ENCODE measurements at places on chromosomes 11 and 22.

GRCh38 chr22:47171441-47172221 lies 409.2 kb downstream of the TBC1D22A start:
- no peak for DNase-seq

GRCh38 chr11:41497974-41498373 lies 38.5 kb upstream of the LRRC4C start:
- DNase-seq = no peak

GRCh38 chr11:36456156-36456555 lies 53.9 kb downstream of the TRAF6 start:
- DNase-seq = no peak

- DNase-seq = no peak
These were observed 1.3 kb downstream of the PACSIN2 start for GRCh38 chr22:43013355-43014315.

- DNase-seq = no peak
These were observed 120.8 kb upstream of the SLC5A12 start for GRCh38 chr11:26842478-26843282.

GRCh38 chr11:134459246-134460061 lies 47.4 kb upstream of the B3GAT1 start:
- no peak for DNase-seq

DNA sequence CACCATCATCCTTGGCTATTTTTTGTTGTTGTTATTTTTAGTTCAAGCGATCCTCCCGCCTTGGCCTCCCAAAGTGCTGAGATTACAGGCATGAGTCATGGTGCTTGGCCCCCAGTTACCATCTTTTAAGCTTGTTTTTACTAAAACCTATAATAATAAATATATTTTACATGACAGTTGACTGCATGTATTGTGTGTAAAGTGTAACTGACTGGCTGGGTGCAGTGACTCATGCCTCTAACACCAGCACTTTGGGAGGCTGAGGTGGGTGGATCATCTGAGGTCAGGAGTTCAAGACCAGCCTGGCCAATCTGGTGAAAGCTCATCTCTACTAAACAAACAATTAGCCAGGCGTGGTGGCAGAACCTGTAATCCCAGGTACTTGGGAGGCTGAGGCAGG lies 386.2 kb downstream of the TENM4 start:
- DNase-seq = no peak

DNA sequence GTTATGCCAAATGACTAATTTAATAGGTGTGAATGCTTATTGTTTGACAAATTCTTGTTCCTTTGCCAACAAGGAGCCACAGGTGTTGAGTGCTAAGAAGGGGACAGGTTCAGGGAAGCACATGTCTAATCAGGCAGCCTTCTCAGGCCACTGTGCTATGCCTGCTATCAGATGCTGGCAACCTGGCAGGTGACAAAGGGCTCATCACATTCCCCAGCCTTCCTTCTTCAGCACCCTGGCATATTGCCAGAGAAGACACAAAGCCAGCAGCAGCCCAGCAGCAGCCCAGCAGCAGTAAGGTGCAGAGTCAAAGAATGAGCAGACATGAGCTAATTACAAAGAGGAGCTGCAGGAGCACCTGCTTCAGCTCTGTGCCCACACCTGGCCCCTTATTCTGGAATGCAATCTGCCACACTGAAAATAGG lies 68.2 kb downstream of the GUCY1A2 start:
- DNase-seq = no peak

GRCh38 chr11:17387811-17388210 lies 648 bp downstream of the KCNJ11 start:
- DNase-seq = no peak

- DNase-seq = no peak
These were observed 64.1 kb downstream of the WNT7B start for GRCh38 chr22:45912910-45913309.

DNA sequence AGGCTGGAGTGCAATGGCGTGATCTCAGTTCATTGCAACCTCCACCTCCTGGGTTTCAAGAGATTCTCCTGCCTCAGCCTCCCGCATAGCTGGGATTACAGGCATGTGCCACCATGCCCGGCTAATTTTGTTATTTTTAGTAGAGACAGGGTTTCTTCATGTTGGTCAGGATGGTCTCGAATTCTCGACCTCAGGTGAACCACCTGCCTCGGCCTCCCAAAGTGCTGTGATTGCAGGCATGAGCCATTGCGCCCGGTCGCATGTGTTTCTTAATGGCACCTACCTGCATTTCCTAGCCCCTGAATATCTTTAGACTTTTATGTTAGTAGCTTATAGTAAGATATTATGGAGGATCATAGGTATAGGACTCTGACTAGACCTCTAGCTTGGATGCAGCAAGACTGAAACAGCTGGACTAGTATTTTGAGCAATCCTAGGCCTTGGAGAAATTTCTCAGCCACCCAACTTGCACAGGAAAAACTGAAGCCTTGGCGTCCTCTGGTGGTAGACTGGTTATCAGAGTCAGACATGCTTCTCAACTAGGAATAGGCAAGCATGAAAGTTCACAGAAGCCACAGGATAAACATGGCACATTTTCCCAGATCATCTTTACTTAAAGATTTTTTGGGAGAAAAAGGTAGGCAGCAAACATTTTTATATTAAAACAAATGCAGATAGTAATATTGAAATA lies 22.7 kb upstream of the C1QTNF4 start:
- no peak for DNase-seq

- DNase-seq = no peak
These were observed 227.2 kb upstream of the ARHGAP20 start for GRCh38 chr11:110939471-110939870.

DNA sequence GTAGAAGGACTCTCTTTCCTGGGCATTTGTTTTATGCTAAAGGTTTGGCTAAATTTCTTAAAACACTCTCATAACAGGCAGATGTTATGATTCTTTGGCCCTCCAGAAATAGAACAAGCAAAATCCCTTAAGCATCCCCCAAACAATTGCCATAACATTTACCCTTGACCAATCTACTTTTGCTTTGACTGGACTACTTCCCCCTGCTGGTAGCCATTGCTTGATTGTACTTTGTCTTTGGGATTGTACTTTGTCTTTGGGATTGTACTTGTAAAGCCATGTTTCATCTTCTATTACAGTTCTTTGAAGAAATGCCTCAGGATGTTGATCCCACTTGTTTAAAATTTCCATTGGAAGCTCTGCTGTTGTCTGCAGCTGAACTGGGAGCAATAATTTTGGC lies 53.3 kb upstream of the GLYAT start:
- DNase-seq = no peak

DNA sequence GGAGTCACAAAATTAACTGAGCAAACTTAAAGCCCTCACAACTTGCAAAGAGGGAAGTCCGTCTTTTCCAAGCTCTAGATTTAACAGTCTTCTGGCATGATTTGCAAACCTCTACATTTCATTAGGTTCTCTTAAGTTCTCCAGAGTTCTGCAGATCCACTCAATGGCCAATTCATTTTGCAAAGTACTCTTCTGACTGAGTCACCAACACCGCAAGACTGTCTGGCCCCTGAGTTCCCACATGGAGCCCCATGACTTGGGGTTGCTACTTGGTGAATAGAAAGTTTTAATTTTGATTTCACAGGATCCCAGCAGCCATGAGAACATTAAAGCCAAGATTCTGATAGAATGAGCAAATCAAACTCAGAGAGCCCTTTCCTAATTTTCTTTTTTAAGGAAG lies 134.5 kb downstream of the PLEKHA7 start:
- no peak for DNase-seq

GRCh38 chr11:13105237-13105844 lies 96.2 kb downstream of the RASSF10 start:
- no peak for DNase-seq

GRCh38 chr11:26743622-26744021 lies 21.8 kb upstream of the SLC5A12 start:
- no peak for DNase-seq

- DNase-seq = no peak
These were observed 54.5 kb downstream of the PPME1 start for GRCh38 chr11:74225565-74225964.

GRCh38 chr22:45896153-45896951 lies 80.6 kb downstream of the WNT7B start:
- no peak for DNase-seq

DNA sequence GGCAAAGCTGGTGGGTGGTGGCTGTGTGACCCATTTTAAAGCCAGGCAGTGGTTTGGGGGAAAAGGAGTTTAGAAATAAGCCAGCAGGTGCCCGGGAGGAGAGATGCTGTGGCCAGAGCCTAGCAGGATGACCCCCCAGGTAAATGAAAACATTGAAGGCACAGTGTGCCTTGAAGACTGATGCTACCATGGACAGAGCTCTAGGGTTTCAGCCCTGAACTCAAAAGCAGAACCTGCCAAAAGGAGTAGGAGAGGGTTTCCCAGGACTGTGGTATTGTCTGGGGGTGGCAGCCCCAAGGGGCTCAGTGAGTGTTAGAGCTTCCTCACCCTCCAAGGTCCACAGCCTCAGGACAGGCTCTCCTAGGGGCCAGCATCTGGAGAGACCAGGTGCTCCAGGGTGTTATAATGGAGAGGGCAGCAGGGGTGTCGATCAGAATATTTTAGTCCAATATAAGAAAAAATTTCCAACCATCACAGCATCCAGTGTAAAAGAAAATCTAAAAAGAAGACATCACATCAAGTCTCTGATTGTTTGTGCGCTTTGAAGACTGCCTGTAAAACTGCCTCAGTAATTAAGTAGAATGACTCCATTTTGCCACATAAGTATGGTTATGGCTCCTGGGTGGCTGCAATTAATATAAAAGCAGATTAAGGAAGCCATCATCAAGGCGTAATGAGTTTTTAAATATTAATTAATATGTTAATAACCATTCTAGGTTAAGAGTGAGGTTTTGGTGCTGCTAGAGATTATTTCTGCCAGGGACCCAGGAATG lies 88.6 kb upstream of the LMO1 start:
- no peak for DNase-seq

DNA sequence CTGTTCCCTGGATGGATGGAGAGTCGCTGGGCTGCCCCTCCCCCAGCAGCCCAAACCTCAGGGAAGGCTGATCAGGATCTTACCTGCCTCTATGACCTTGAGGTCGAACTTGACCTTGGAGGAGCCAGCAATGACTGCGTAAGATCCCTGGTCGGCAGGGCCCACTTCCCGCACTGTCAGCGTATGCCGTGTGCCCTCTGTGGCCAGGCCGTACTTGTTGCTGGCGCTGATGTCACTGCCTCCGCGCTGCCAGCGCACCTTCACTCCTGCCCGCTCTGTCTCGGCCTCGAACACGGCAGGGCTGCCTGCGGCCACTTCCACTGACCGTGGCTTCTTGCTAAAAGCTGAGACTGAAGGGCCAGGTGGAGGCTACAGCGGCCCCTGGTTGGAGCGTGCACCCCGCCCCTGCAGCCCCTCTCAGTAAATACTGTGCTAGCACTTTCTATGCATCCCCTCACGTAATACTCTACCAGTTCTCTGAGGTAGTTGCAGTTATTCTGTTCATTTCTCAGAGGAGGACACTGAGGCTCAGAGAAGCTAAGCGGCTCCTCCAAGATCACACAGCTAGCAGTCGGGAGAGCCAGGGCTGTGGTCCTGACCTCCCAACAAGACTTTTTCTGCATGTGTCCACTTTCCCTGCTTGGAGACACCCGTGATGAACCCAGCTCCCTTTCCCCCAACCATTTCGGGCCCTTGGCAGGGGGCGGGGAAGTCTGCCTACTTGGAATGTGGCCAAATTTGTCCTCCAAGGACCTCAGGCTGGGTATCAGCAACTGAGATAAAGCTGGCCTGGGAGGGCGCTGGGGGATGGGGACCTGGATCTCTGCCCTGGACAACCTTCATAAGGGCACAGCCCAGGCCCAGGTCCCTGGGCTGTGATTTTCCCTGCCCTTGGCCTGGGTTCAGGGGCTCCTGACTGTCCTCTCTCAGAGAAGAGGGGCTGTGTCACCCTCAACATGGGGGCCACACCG lies 1.1 kb downstream of the MYBPC3 start:
- DNase-seq = no peak

GRCh38 chr22:36197065-36197440 lies 4.6 kb downstream of the APOL4 start:
- DNase-seq = no peak

GRCh38 chr22:22712092-22712658 lies 67.8 kb downstream of the GGTLC2 start:
- DNase-seq = no peak

DNA sequence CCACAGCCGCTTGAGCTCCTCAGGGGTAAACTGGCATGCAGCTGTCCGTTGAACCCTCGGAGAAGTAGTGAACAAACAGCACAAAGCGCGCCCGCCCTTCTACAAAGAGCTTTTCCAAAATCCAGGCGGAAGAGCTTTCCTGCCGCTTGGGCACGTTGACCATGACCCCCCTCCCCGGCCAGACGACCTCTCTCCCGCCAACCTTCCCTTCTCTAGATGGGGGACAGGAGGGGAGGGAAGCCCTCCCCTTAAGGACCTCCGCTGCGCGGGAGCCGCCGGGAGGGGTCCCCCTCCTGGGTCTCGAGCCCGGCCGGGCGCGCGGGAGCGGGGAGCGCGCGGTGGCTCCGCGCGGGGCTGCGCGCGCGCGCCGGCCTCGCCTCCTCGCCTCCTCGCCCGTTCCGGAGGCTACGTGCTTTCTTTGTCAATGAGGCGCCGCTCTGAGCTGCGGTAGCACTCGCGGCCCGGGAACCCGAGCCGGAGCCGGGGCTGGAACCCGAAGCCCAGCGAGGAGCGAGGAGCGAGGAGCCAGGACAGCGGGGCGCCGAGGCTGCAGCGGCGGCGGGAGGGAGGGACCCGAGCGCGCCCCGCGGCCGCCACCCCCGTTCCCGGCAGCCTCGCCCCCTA lies 118.6 kb downstream of the HIPK3 start:
- DNase-seq = no peak

DNA sequence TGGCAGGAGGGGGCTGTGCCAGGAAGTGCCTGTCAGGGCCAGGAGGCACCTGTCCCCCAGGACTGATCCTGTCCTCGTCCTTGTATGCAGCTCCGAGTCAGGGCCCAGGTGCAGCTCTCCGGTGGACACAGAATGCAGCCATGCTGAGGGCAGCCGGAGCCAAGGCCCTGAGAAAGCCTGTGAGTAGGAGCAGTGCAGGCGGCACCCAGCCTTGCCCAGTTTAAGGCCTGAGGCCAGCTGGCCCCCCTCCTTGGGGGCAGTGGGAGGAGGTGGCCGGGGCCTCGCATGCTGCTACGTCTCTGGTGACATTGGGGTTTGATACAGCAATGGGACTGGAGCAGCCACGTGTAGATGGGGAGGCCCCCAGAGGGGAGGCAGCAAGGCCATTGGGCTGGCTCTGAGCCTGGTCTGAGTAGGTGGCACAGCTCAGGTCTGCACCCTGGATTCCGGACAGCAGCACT lies 34.9 kb downstream of the SBF1 start:
- DNase-seq = no peak

- DNase-seq = no peak
These were observed at the start of gene HBB for GRCh38 chr11:5226732-5227310. TSS of gene HBB (minus strand) at chr11:5227071. CDS start at chr11:5227021, 50 bp downstream.
